ENCODE measurements at places on chromosomes 4 and X.

- DNase-seq: no peak
Observed at GRCh38 chr4:83209419-83209818, 75.2 kb downstream of the COQ2 start.

- peak; percentile 23 for DNase-seq
Observed at GRCh38 chr4:56871371-56871866, 36.3 kb upstream of the REST start.

DNA sequence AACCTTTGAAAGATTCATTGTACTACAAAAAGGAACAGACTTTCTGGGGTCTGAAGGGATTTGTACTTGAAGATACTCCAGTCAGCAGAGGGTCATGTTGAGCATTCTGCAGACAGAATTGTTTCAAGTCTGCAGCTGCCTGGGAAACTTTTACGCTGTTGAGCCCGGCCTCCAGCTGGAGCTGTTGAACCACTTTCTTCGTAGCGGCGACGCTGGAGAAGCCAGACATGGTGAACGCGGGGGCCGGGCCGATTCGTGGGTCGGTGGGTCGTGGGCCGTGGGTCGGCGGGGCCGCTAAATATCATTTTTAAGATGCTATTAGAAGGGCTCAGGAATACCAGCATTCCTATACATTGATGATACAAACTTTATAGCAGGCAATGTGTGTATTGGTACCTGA, 12.0 kb upstream of the RTL9 start:
- DNase-seq: no peak

- DNase-seq: no peak
Observed at GRCh38 chr4:157882901-157883300, 289.9 kb downstream of the GASK1B start.

- no peak for DNase-seq
Observed at GRCh38 chrX:15073313-15073712, 196.6 kb downstream of the ASB9 start.

DNA sequence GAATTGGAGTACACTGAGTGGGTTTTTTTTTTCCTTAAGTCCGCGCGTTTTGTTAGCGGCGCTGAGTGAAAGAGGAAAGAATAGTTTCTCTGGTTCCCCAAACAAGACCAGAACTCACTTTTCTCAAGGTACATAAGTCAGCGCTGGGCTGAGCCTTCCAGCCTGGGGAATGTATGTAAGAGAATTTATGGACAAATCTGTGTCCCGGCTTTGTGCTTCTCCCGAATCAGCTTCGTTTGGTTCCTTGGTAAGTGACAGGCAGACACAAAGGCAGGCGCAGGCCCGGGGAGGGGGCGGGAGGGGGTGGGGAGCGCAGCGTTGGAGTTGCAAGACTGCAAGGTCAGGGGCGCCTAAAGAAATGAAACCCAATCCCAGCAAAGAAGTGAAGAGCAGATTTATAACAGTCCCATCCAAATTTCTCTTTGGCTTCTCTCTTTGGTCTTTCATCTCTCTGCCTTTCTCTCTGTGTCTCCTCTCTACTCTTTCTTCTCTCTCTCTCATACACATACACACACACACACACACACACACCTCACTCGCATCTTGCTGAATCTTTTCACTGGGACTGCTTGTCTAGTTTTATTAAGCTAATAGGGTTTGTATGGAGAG, 981 bp downstream of the TET2 start:
- peak; percentile 69 for DNase-seq

GRCh38 chr4:116346750-116347149, 738.6 kb downstream of the TRAM1L1 start:
- no peak for DNase-seq

- no peak for DNase-seq
Observed at GRCh38 chrX:2694914-2695267, 3.8 kb downstream of the CD99 start.

- no peak for DNase-seq
Observed at GRCh38 chr4:87370068-87370467, 20.9 kb downstream of the HSD17B11 start.

GRCh38 chr4:184442314-184442635, 32.1 kb downstream of the IRF2 start:
- DNase-seq: no peak

DNA sequence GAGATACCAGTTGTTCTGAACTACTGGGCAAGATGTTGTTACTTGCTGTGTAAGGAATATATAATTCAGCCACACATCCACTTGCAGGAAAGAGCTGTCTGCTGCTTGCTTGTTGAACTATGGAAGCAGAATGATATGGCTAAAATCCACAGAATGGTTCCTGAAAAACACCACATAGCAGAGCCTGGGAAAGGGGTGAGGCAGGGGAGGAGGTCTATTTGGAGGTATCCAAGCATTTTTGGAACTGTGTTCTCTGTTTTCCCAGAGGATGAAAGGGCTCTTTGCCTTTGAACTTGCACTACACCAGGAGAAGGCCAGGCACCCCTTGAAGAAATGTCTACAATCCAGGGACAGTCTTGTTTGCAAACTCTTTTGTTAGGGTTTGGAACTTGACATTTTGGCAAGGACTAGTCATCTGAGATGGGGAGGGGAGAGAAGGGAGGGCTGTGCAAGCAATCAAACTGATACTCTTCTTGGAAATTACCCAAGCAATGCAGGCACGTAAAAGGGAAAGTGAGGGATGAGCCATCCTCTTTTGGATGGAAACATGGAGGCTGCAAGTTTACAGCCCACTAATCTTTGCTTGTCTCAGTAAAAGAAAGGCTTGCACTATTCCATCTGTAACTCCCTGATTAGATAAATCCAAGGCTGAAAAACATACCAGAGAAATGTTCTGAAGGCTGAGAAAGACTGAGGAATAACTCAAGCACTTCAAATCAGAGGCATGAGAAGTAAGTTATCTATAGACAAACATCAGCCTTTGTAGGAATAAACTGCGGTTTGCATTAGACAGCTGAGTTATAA, 141.0 kb downstream of the TSPAN5 start:
- DNase-seq: no peak

GRCh38 chrX:21166272-21166982, 207.8 kb upstream of the CNKSR2 start:
- no peak for DNase-seq

DNA sequence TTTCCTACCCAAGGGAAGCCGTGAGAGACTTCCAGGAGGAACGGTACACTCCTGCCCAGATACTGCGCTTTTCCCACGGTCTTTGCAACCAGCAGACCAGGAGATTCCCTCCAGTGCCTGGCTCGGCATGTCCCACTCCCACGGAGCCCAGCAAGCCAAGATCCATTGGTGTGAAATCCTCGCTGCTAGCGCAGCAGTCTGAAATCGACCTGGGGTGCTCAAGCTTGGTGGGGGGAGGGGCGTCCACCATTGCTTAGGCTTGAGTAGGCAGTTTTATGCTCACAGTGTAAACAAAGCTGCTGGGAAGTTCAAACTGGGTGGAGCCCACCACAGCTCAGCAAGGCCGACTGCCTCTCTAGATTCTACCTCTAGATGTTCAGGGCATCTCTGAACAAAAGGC, 284.8 kb upstream of the FGF13 start:
- DNase-seq: no peak

GRCh38 chr4:77074381-77074831, 1.4 kb downstream of the CCNI start:
- DNase-seq: no peak

GRCh38 chrX:131397891-131398290, 108.8 kb upstream of the IGSF1 start:
- DNase-seq: peak; percentile 1

DNA sequence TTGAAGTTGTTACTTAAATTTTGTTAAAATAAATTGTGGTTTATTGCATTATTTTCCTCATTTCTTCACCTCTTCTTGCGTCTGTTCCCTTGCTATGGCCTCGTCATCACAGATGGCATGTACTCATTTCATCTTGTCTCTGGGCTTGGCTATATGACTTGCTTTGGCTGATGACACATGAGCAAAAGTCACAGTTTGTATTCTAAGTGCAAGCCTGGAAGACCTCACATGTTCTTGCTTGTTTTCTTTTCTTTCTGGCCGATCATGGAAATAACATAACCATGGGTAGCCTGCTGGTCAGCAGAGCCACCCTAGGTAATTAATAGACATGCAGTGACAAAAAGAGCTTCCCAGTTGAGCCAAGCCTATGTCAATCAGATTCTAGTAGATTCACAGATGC, 527.9 kb downstream of the SPRY1 start:
- no peak for DNase-seq

GRCh38 chr4:12319765-12320164, 891.1 kb upstream of the HS3ST1 start:
- no peak for DNase-seq

GRCh38 chrX:95885074-95885473, 799.6 kb upstream of the DIAPH2 start:
- DNase-seq: no peak

- DNase-seq: peak; percentile 35
Observed at GRCh38 chrX:7134981-7135380, 12.5 kb upstream of the STS start.

- no peak for DNase-seq
Observed at GRCh38 chr4:54308110-54308509, 79.0 kb downstream of the PDGFRA start.

Measured in inflammatory macrophage treated with lipopolysaccharide for 4 hours (primary cell).